Upper lobe of right lung (tissue), 1 donor: ENCODE measurements at places on chromosomes 3 and 15. TPM values are rescaled to one million over a fixed set of nuclear protein-coding genes. Genes with fewer than 3 reads are reported as not detected.

The LRIG1 gene
- total RNA-seq: 56.2 TPM

The THPO gene
- total RNA-seq: 0.20 TPM

The FBN1 gene
- 46.9 TPM for total RNA-seq

The MYH15 gene
- 0.90 TPM for total RNA-seq

The CD96 gene
- total RNA-seq: 9.5 TPM

The NR1I2 gene
- total RNA-seq: not detected

The SLC2A2 gene
- not detected for total RNA-seq

The ITIH3 gene
- total RNA-seq: 9.5 TPM

The RTP1 gene
- not detected for total RNA-seq

The LRRC15 gene
- total RNA-seq: 1.1 TPM

The LRRN1 gene
- 5.2 TPM for total RNA-seq

The IL16 gene
- 39.3 TPM for total RNA-seq

The GOLGA8S gene
- total RNA-seq: 0.20 TPM

The CA12 gene
- 6.7 TPM for total RNA-seq

The SCAANT1 gene
- not detected for total RNA-seq

The PLOD2 gene
- 23.7 TPM for total RNA-seq

The GOLGA6A gene
- total RNA-seq: not detected

The PLSCR2 gene
- total RNA-seq: not detected

The VIPR1 gene
- total RNA-seq: 184 TPM
